Pericardium fibroblast (primary cell): ENCODE measurements at places on chromosomes 11 and 22. TPM values are rescaled to one million over a fixed set of nuclear protein-coding genes. Genes with fewer than 3 reads are reported as not detected.

The PHRF1 gene
- total RNA-seq = 14.8 and 16.9 TPM in 2 replicates

The MS4A6E gene
- not detected in 2 replicates for total RNA-seq

The ZMAT5 gene
- total RNA-seq = 27.3 and 30.3 TPM in 2 replicates

The DGCR6 gene
- total RNA-seq = 1.4 and 4.7 TPM in 2 replicates

The CCDC88B gene
- total RNA-seq = 0.34 and 2.7 TPM in 2 replicates

The OR5A1 gene
- not detected in 2 replicates for total RNA-seq

The FREY1 gene
- total RNA-seq = 0.23 TPM in 1 of 2 replicates, not detected in the other

The ABTB2 gene
- total RNA-seq = 3.3 and 4.9 TPM in 2 replicates

The TSGA10IP gene
- not detected in 2 replicates for total RNA-seq

The RASSF10 gene
- total RNA-seq = not detected in 2 replicates

The GDPD4 gene
- not detected in 2 replicates for total RNA-seq

The ZNF280B gene
- 1.2 and 1.7 TPM in 2 replicates for total RNA-seq

The RIC3 gene
- not detected in 2 replicates for total RNA-seq

The TRIM49 gene
- not detected in 2 replicates for total RNA-seq

The ANKK1 gene
- total RNA-seq = 0.12 TPM in 1 of 2 replicates, not detected in the other

The RIBC2 gene
- not detected in 2 replicates for total RNA-seq

The EFCAB6 gene
- 1.0 and 1.5 TPM in 2 replicates for total RNA-seq

The PLAAT4 gene
- 50.4 and 59.5 TPM in 2 replicates for total RNA-seq

The OR52N4 gene
- not detected in 2 replicates for total RNA-seq

The TIMP3 gene
- total RNA-seq = 157 and 301 TPM in 2 replicates

The BIRC3 gene
- total RNA-seq = under 0.01 and 0.12 TPM in 2 replicates

The MOGAT2 gene
- total RNA-seq = not detected in 2 replicates

The MFRP gene
- total RNA-seq = 0.09 TPM in 1 of 2 replicates, not detected in the other

The SCGB1D2 gene
- not detected in 2 replicates for total RNA-seq

The OR8D4 gene
- total RNA-seq = not detected in 2 replicates

The SLC7A4 gene
- total RNA-seq = 0.51 and 2.7 TPM in 2 replicates

The RFPL1 gene
- not detected in 2 replicates for total RNA-seq

The RAC2 gene
- 26.0 and 30.2 TPM in 2 replicates for total RNA-seq

The OR8A1 gene
- not detected in 2 replicates for total RNA-seq

The GRIK4 gene
- not detected in 2 replicates for total RNA-seq

The PTPN5 gene
- not detected in 2 replicates for total RNA-seq

The CASP5 gene
- total RNA-seq = not detected in 2 replicates

The NLRP6 gene
- total RNA-seq = not detected in 2 replicates

The OR51E2 gene
- total RNA-seq = not detected in 2 replicates

The IGLL5 gene
- not detected in 2 replicates for total RNA-seq

The CADM1 gene
- 0.09 and 0.82 TPM in 2 replicates for total RNA-seq

The SLC22A8 gene
- total RNA-seq = not detected in 2 replicates

The MMP12 gene
- not detected in 2 replicates for total RNA-seq

The TMEM134 gene
- 36.2 and 53.2 TPM in 2 replicates for total RNA-seq

The YIF1A gene
- total RNA-seq = 149 and 223 TPM in 2 replicates

The POLR2F gene
- total RNA-seq = 45.1 and 84.4 TPM in 2 replicates

The CPT1A gene
- 8.7 and 21.7 TPM in 2 replicates for total RNA-seq

The SLC22A6 gene
- total RNA-seq = not detected in 2 replicates

The MMP8 gene
- not detected in 2 replicates for total RNA-seq

The PNPLA3 gene
- total RNA-seq = 3.4 and 4.0 TPM in 2 replicates

The PNPLA5 gene
- not detected in 2 replicates for total RNA-seq

The SMTN gene
- total RNA-seq = 20.0 and 44.6 TPM in 2 replicates

The OR56A1 gene
- total RNA-seq = not detected in 2 replicates

The TXN2 gene
- 66.7 and 101 TPM in 2 replicates for total RNA-seq

The P4HA3 gene
- 5.8 and 9.0 TPM in 2 replicates for total RNA-seq

The FGF3 gene
- not detected in 2 replicates for total RNA-seq

The F2 gene
- not detected in 2 replicates for total RNA-seq

The HTR3B gene
- not detected in 2 replicates for total RNA-seq

The FXYD6 gene
- 0.68 and 1.3 TPM in 2 replicates for total RNA-seq

The FGF19 gene
- total RNA-seq = not detected in 2 replicates

The CREBZF gene
- 14.0 and 15.4 TPM in 2 replicates for total RNA-seq

The DEFB131B gene
- total RNA-seq = not detected in 2 replicates
